Hematopoietic multipotent progenitor cell (in vitro differentiated cells): ENCODE measurements at places on chromosomes 7 and 10.

DNA sequence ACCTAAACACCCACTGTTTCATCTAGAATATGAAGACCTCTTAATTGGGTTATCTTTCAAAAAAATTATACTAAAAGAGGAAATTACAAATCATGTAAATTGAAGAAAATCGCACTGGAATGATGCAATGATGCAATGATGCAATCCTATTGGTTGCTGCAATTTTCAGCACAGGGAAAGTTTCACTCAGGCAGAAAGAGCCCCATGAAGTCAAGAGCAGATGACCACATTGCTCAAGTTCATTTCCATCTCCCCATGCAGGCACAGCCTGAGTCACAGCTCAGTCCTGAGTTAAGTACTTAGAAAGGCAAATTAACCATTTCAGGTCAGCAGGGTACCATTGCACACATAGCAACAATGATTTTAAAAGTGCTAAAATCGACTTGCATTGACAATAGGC is 180.3 kb upstream of the MYO3A start:
- DNase-seq: no peak

- no peak for DNase-seq
Measured at GRCh38 chr10:123997486-123998196, 95.8 kb downstream of the CHST15 start.

DNA sequence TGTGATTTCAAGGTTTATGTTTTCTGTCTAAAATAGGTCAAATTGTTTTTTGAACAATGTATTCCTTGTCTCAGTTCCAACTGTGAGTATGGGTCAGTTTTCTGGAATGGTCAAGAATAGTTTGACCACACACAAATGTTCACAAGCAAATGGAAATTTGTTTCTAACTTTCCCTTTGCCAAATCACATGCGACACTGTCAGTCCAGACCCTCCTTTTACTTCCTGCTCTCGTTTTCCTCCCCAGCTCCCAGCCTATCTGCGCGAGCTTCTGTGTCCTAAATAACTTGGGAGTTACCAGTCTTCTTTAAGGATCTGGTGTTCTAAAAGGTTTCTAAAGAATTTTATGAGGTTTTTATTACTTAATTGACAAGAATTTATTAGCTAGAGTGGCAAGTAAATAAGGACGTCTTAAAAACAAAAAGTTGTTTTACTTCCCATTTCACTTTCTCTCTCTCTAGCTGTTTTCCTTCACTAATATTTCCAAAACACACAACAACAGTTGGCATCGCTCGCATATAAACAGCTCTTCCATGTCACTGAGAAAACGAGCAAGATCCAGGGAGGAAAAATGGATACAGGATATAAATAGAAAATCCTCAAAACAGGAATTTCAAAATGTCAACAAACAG is 266.1 kb upstream of the KLF6 start:
- no peak for DNase-seq

GRCh38 chr10:34184397-34184796 is 630.7 kb downstream of the PARD3 start:
- DNase-seq: no peak

- DNase-seq: no peak
Measured at GRCh38 chr10:101223274-101224059, 5.8 kb downstream of the LBX1 start.

GRCh38 chr10:124305984-124306383 is 112.7 kb downstream of the OAT start:
- DNase-seq: no peak

- DNase-seq: no peak
Measured at GRCh38 chr7:101912716-101913110, 95.3 kb downstream of the CUX1 start.

DNA sequence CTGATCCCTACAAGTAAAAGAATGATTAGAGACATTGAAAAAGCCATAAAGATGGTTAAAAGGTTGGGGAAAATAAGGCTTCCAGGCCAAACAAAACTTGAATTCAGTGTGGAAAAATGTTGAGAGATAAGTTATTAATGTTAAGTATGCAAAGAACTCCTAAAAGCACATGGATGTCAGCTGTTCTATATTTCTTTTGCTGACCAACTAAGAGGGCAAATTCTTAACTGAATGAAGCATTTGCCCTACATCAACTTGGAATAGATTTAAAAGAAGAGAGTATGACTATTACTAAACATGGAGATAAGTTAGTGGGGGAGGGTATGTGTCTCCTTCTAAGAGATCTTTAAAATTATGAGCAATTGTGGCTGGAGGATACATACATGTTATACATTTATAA is 124.8 kb downstream of the KIAA1217 start:
- no peak for DNase-seq

GRCh38 chr10:70135046-70135445 is 2.4 kb upstream of the AIFM2 start:
- DNase-seq: no peak

- no peak for DNase-seq
Measured at GRCh38 chr7:94400643-94401427, 6.1 kb downstream of the COL1A2 start.

DNA sequence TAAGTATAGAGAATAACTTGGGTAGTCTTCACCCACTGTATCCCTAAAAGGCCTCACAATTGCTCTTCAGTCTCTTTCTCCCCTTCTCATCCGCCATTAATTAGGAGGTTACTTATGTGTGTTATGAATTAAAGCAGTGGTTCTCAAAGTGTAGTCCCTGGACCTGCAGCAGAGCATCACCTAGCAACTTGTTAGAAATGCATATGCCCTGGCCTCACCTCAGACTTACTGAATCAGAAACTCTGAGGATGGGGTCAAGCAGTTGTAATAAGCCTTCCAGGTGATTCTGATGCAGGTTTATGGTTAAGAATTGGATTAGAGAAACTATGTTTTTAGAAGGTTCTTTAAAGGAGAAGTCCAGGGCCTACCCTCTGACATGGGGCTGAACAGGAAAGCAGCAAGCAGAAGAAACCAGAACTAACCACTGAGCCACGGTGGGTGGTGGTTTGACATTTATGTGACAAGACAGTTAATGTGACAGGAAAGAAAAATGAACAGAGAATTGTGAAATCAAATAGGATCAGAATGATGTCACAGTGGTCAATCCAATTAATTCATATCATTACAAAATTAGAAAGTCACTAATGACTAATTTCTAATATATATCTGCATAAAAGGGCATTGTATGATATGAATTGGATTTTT is 37.6 kb downstream of the ENTPD1 start:
- DNase-seq: peak; percentile 35

- no peak for DNase-seq
Measured at GRCh38 chr7:141674702-141675101, 27.3 kb downstream of the DENND11 start.
